Right ventricle myocardium inferior (tissue), 1 donor: ENCODE measurements at places on chromosomes 16 and 17. TPM values are rescaled to one million over a fixed set of nuclear protein-coding genes. Genes with fewer than 3 reads are reported as not detected.

DNA sequence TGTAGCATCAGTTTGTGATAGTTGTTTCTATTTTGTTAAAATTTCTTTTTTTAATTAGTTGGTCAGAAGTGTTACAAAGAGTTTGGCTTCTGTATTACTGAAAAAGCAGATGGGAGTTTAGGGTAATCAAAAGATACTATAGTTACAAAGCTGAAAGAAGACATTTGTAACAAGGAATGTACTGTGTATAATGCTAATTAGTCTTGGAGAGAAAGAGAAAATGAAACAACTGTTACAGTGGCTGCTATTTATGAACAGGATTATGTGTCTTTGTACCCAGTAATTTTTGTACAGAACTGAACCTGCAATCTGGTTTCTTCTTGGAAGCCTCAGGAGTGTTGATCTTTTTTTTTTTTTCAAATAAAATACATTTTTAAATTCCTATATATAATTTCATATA lies 14.3 kb downstream of the GDPD1 start:
- no peak for DNase-seq

- DNase-seq, result no peak
Measured at GRCh38 chr16:49276646-49277385, 4.8 kb downstream of the CBLN1 start.

GRCh38 chr16:88287219-88287618 lies 95.5 kb upstream of the ZNF469 start:
- no peak for DNase-seq

DNA sequence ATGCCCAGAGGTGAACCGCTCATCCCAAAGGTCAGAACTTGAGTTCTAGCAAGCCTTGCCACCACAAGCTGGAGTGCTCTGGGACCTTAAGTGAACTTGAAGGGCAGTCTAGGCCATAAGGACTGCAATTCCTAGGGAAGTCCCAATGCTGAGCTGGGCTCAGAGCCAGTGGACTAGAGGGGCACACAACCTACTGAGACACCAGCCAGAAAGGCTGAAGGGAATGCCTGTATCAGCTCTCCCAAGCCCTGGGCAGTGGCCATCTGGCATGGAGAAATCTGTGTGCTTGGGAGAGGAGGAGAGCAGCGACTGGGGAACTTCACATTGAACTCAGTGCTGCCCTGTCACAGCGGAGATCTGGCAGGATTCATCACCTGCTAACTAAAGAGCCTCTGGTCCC lies 201.3 kb downstream of the CEP112 start:
- peak; percentile 76 for DNase-seq

GRCh38 chr17:9850151-9850550 lies 24.4 kb downstream of the GLP2R start:
- DNase-seq, result no peak

DNA sequence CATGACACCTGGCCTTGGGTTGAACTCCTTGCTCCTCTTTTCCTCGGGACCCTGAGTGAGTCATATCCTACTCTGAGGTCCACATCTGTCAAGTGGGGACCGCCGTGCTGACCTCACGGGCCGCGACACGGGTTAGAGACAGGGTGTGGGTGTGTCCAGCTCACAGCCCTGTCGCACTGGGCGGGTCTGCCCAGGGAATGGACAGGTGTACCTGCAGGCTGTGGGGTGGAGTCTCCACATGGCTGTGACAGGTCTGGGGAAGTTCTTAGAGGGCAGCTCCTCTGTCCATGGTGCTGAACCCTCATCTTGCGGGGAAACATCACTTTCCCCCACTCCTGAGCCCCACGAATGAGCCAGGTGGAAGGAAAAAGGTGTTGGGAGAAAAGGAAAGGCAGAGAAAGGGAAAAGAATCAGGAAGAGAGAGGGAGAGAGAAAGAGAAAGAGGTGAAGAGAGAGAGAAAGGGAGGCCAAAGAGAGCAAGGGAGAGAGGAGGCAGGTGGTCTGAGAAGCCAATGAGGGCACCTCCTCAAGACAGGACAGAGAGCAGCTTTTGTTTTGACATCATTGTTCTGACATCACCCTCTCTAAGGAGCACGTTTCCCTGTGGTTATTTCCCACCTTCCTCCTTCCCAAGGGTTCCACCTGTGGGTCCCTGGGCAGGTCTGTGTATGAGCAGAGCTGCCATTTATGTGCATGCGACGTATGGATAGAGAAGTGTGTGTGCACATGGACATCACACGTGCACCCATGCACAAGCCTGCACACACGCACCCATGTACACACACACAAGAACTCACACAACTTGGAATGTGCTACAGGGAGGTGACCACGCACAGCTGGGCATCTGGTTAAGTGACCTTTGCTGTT lies 32.6 kb upstream of the CBFA2T3 start:
- peak; percentile 44 for DNase-seq

DNA sequence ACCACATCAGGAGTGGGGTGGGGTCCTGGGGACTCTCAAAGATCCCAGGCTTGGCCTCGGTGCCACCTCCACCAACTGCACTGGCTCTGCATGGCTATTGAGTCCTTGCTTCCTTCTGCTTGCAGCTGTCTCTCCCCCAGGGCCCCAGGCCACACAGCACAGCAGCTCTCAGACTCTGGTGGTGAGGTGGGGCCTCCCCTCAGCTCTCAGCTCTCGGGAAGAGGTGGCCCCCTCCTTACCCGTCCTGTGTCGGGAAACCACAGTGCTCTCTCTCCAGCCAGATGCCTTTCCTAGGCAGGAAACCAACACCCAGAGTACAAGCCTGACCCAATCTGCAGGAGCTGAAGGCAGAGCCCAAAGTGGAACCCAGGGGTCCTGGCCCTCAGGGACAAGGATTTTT lies 18.5 kb downstream of the SRCIN1 start:
- DNase-seq, result peak; percentile 68

DNA sequence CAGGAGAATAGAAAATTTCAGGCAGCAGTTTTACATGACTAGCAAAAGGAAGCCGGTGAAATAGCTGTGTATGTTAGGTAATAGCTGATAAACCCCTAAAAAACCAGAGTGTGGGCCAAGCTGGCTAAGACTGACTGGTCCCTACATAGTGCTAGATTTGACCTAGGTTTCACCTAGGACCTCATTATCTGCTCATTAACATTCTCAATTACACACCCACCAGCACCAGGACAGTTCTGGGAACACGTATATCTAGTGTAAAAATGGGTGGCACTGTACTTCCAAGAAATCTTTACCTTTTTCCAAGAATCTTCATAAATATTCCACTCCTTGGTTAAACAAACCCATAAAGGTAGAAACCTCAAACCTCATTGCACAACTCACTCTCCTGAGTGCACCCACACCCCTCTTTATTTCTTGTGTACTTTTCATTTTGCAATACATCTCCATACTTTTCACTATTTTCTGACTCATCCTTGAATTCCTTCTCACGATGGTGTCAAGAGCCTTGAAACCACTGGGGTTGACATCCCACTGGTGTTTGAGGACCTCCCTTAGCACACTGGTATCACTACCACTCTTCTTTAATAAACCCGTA lies 262.7 kb upstream of the KCNJ16 start:
- no peak for DNase-seq

DNA sequence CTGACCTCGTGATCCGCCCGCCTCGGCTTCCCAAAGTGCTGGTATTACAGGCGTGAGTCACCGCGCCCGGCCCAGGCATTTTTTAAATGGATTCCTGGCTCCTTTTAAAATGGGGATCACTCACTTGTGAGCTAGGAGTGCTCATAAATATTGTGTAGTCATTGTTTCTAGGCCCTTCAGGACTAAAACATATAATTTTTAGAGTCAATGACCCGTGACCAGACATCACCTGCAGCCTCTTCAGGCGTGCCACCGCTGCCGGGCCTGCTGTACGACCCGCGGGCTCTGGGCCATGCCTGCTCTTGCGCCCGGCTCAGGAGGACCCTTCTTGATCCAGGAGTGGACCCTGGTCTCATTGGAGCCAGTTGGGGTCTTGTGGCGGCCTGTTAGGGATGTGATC lies 30.8 kb downstream of the EFCAB5 start:
- no peak for DNase-seq

GRCh38 chr16:72727565-72727964 lies 320.4 kb downstream of the ZFHX3 start:
- DNase-seq, result no peak

- no peak for DNase-seq
Measured at GRCh38 chr16:73545755-73546154, 497.8 kb upstream of the ZFHX3 start.

DNA sequence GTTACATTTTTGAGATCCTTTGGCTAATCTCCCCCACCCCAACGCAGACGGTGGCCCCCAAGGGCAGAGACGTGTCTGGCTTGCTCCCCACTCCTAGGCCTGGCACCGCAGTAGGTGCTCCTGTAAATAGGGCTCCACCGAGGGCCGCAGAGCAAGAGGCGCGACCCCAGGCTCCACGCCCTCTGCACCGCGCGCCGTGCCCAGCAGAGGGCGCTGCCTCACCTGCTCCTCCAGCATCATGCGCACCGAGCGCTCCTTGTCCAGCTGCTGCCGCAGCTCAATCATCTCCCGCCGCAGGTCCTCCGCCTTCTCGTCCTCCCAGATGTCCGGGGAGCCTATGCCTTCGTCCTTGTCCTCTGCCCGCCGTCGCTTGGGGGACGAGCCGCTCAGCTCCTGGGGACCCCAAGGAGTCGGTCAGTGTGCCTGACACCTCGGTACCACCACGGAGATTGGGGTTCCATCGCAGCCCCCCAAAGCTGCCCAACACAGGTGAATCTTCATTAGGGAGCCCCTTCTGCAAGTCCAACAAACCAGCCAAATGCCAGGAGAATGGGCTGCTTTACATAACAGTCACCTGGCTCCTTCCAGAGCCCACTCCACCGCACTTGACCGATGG lies 11.2 kb downstream of the TFAP4 start:
- DNase-seq, result no peak

DNA sequence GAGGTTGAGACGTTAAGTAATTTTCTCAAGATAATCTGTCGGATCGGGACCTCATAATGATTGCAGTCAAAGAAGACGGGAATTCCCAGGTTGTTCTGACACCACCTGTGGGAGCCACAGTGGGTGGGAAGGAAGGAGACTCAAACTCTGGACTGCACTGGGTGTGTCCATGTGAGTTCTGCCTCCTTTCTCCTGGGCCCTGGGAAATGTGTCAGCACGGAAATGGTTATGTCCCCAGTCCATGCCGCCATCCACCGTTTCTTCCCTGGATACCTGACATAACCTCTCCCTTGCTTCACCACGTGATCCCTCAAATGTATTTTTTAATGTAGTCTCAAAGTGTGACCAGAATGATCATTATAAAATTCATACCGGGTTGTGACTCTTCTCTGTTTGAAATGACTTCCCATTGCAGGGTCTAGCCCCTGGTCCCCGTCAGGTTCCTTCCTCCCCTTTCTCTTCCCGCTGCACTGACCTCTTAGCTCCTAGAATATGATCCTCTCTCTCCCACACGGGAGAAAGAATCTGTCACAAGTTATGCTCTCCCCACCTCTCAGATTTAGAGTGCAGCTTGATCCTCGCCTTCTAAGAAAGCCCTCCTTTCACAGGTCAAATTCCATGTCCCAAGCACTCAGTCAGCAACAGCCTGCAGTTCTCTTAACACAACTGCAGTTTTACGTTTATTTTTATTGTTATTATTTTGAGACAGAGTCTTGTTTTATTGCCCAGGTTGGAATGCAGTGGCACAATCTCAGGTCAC lies 820.0 kb upstream of the EEF2KMT start:
- DNase-seq, result no peak

DNA sequence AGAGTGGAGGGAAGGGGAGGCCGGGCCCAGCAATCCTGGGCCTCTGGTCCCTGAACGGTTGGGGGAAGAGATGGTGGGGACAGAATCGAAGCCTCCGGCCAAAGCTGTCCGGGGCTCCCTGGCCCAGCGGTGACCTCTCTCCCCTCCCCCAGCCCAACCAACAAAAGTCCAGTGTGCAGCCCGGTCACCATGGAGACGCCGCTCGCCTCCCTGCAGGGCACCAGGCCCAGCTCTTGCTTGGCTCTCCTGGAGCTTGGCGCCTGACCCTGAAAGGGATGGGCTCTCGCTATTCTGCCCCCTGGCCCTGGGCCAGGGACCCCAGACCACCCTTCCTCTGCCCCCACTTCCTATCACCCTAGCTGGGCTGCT lies 1.3 kb downstream of the METRN start:
- DNase-seq, result no peak

- DNase-seq, result no peak
Measured at GRCh38 chr16:30049871-30050270, 15.7 kb upstream of the ALDOA start.

- no peak for DNase-seq
Measured at GRCh38 chr17:55308613-55309391, 44.0 kb downstream of the HLF start.

- DNase-seq, result no peak
Measured at GRCh38 chr17:44796731-44797130, 33.4 kb downstream of the GJC1 start.

MSLN gene
- 1.9 TPM for total RNA-seq

APOH gene
- not detected for total RNA-seq

DPEP2 gene
- total RNA-seq, result 0.87 TPM

PLEKHG4 gene
- 1.1 TPM for total RNA-seq

PRDM7 gene
- not detected for total RNA-seq

UMOD gene
- total RNA-seq, result not detected

KRT20 gene
- total RNA-seq, result not detected

KRTAP16-1 gene
- not detected for total RNA-seq

SLC16A11 gene
- 0.78 TPM for total RNA-seq

KCNJ12 gene
- 12.6 TPM for total RNA-seq

KRTAP4-5 gene
- not detected for total RNA-seq

AHSP gene
- not detected for total RNA-seq

JPH3 gene
- not detected for total RNA-seq

EVI2A gene
- total RNA-seq, result 3.0 TPM

DNASE1L2 gene
- total RNA-seq, result 0.49 TPM
